ENCODE measurements at places on chromosomes 13 and 19.

- DNase-seq: no peak
These were observed 23.6 kb upstream of the LRCH1 start for GRCh38 chr13:46529216-46529919.

DNA sequence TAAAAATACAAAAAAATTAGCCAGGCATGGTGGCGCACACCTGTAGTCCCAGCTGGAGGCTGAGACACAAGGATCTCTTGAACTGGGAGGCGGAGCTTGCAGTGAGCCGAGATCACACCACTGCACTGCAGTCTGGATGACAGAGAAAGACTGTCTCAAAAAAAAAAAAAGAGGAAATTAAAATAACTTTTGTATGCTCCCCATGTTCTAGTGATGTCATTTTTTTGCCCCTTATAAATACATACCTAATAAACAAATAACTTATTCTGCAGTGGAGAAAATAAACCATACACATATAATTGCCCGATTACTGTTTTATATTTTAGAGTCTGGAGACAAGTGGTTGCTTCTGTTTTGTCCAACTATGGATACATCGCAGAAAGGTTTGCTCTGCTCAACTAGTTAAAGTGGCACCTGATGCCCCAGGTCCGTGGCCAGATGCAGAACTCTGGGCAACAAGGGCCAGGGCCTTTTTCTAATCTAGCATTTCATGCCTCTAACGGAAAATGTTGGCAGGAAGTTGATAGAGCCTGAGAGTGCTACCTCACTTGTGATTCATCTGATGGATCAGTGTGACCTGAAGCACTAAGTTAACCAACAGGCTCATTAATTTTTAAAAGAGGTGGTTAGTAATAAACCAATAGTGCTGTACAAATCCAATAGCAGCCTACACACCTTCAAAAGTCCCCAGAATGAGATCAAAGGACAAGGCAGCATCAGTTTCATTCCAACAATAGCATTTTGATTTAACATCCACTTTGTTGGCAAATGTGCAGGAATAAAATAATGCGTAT lies 18.8 kb downstream of the UBE2L5 start:
- no peak for DNase-seq

- DNase-seq: peak; percentile 96
These were observed at the start of gene NCLN for GRCh38 chr19:3185461-3186159. Gene NCLN (plus strand): TSS chr19:3185930. CDS start chr19:3186031, 101 bp downstream.

- DNase-seq: no peak
These were observed at the start of gene GNA15 for GRCh38 chr19:3135961-3136683. Gene GNA15 (plus strand): TSS chr19:3136033. CDS start chr19:3136451, 418 bp downstream.

- DNase-seq: no peak
These were observed 16.6 kb upstream of the EHD2 start for GRCh38 chr19:47696635-47697034.

- DNase-seq: no peak
These were observed 25.0 kb upstream of the URAD start for GRCh38 chr13:28013482-28013881.

GRCh38 chr13:63088226-63088625 lies 1672.6 kb upstream of the PCDH20 start:
- no peak for DNase-seq

DNA sequence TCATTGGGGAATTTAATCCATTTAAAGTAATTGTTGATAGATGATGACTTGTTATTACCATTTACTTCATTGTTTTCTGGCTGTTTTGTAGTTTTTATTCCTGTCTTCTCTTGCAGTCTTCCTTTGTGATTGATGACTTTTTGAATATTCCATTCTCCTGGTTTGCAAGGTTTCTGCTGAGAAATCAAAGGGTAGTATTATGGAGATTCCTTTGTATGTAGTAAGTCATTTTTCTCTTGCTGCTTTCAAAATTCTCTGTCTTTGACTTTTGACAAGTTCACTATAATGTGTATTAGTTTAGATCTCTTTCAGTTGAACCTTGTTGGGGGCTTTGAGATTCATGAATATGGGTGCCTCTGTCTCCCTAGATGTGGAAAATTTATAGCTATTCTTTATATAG lies 6.0 kb downstream of the ZNF559 start:
- no peak for DNase-seq

- no peak for DNase-seq
These were observed 186.9 kb downstream of the PCCA start for GRCh38 chr13:100275746-100276145.

GRCh38 chr13:26445092-26445491 lies 112.4 kb upstream of the WASF3 start:
- no peak for DNase-seq

- DNase-seq: no peak
These were observed 200.2 kb upstream of the ZNF536 start for GRCh38 chr19:30171795-30172612.

GRCh38 chr19:19385896-19386869 lies 19.3 kb upstream of the GATAD2A start:
- DNase-seq: no peak

GRCh38 chr13:45838171-45838745 lies 13.3 kb downstream of the SIAH3 start:
- DNase-seq: no peak

- no peak for DNase-seq
These were observed 6.4 kb upstream of the ERICH6B start for GRCh38 chr13:45621950-45622349.
